ENCODE measurements at places on chromosomes 7 and 10.

DNA sequence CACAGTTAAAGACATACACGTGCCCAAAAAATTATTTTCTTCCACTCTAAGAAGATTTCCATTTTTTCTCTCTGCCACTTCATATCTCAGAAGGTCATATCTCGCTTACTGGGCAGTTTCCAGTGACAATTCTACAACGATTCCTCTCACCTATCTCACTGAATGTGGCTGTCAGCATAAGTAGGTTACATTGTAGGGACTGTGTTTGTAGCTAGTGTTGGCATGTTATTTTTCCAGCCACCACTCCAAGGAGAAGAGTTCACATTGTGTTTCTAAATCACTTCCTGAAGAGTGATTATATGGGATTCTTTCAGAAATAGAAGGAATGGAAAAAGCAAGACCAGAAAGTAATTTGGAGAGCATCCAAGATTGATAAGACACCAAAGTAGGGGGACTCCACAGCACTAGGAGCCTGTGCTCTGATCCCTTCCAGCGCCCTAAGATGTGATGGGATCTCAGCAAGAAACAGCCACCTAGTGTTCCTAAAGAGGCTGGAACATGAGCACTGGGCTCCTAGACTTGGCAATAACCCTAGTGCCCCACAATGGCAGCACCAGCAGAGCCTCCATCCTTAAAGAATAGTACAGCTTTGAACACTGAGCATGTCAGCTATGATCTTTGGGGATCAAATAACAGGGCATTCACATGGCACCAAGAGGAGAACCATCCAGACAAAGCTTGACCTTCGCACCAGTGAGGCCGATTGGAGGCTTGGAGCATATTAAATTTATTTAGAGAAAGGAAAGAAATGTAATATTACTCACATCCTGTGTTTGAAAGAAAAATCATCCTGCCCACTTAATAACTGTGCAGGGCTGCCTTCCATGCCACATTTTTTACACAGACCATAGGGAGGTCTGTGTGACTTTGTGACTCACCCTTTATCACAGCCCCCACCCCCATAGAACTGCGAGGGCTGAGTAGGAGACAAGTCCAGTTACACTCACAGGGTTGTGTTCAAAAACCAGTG, 51.8 kb downstream of the CAV1 start:
- H3K36me3 ChIP-seq = no peaks in the 10 kb centered on the region
- H3K27me3 ChIP-seq = peaks cover 1% of the 10 kb centered on the region
- no peak for DNase-seq
- peaks cover 9% of the 10 kb centered on the region for H3K4me1 ChIP-seq

DNA sequence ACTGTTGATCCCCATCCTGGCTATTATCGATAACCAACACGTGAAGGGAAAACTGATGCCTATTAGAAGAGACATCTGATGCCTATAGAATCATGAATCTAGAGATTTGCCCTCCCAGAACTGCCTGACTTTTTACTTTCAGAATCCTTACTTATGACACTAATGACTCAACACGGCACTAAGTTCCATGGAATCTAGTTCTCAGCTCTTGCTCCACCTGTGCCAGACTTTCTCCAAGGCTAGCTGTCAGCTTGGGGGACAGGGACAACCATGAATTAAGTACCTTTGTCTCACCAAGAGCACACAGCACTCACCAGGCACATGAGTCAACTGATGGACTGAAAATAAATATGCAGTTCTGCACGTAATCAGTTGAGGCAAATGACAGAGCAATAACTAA, 184.2 kb downstream of the FRMD4A start:
- peaks cover 23% of the 10 kb centered on the region for H3K27me3 ChIP-seq
- H3K4me3 ChIP-seq = no peak overlapping the region
- H3K36me3 ChIP-seq = no peaks in the 10 kb centered on the region
- no peak for DNase-seq

GRCh38 chr7:10908600-10908999, 65.1 kb upstream of the PHF14 start:
- peaks cover 2% of the 10 kb centered on the region for H3K27me3 ChIP-seq
- no peak overlapping the region for H3K27ac ChIP-seq
- no peak for DNase-seq
- peaks cover 2% of the 10 kb centered on the region for H3K4me1 ChIP-seq
- H3K4me3 ChIP-seq = no peak overlapping the region

DNA sequence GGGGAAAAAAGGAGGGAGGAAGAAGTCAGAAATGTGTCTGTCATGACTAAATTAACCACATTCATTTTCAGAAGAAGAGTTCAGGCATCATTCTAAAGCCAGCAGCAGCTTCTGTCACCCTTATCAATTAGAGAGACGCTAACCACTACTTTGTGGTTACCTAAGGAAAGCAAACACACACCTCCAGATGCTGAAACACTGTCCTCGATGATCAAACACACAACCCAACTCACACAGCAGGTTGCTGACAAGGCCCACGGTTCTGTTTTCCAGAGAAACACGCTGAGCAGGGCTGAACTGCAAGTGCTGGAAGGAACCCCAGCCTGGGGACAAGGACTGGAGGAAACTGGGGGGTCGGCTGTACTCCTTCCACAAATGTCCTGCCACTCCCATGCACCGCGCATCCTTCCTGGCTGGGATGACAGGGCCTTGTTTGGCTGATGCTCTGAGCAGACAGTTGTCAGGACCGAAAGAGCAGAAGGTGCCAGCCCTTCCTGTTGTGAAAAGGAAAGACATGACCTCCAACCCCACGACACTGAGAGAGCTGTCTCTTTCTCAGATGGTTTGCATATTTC, 36.6 kb downstream of the PRKCQ start:
- no peak overlapping the region for H3K27ac ChIP-seq
- no peaks in the 10 kb centered on the region for H3K36me3 ChIP-seq
- peak overlapping the region; percentile 37 for H3K4me3 ChIP-seq
- peaks cover 7% of the 10 kb centered on the region for H3K4me1 ChIP-seq
- DNase-seq = no peak
- peaks cover 10% of the 10 kb centered on the region for H3K27me3 ChIP-seq

DNA sequence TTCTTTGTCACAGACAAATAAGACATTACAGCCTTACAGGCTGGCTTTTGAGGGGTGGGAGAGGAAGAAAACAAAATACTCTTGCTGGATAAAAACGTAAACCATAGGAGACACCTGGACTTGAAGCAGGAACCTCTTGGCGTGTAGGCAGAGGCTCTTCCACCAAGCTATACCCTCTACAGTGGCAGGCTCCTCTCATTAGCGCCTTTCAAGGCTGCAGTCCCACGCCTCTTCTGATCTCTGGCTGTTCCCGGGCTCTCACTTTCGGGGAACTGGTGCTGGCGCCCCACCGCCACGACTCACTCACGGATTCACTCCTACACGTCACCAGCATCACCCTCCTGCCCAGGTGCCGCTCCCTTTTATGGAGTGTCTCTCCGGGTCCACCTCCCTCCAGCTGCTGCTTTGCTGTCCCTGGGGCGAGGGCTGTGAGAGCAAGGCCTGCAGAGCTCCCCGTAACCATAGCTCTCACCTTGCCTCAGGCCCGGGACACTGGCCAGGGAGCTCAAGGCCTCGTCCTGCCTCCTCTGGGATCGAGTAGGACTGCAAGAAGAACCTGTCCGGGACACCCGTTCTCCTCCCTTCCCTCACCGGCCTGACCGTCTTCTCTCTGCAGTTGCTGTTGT, 62.6 kb downstream of the ZNF777 start:
- no peak overlapping the region for H3K4me3 ChIP-seq
- no peaks in the 10 kb centered on the region for H3K4me1 ChIP-seq
- no peak overlapping the region for H3K27ac ChIP-seq
- peaks cover 5% of the 10 kb centered on the region for H3K36me3 ChIP-seq
- no peak for DNase-seq

DNA sequence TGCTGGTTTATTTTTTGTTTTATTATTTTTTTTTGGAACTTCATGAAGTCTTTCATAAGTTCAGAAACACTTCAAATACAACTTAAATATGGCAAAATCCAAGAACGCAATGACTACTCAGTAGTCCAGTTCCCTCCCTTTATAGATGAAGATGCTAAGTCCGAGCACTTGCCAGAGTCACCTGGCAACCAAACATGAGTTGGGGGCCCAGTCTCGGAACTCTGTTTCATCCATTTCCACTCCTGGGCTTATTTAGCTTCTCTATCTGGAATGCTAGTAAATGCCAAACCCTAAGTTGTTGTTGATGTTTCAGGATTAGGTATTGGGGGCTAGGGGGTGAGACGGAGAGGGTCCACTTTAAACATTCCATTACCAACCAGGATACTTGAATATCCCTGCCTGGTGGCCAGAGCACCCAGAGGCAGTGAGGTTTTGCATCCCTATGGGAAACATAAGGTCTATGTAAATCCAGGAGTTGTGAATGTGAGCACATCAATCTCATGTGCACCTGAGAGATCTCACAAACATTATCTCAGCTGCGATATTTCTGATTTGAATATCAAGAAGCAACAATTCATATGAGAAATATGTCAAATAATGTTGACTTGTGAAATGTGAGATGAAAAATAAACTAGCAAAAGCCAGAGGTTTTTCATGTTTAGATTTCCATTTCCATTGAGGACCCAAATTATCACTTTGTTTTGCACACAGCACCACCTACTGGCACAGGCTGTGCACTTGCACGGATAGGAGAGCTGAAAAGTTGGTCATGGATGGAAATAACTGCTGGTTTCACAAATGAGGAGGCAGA, 129.3 kb downstream of the PKD1L1 start:
- no peaks in the 10 kb centered on the region for H3K27me3 ChIP-seq
- no peak overlapping the region for H3K27ac ChIP-seq
- peaks cover 4% of the 10 kb centered on the region for H3K4me1 ChIP-seq
- no peak overlapping the region for H3K4me3 ChIP-seq

DNA sequence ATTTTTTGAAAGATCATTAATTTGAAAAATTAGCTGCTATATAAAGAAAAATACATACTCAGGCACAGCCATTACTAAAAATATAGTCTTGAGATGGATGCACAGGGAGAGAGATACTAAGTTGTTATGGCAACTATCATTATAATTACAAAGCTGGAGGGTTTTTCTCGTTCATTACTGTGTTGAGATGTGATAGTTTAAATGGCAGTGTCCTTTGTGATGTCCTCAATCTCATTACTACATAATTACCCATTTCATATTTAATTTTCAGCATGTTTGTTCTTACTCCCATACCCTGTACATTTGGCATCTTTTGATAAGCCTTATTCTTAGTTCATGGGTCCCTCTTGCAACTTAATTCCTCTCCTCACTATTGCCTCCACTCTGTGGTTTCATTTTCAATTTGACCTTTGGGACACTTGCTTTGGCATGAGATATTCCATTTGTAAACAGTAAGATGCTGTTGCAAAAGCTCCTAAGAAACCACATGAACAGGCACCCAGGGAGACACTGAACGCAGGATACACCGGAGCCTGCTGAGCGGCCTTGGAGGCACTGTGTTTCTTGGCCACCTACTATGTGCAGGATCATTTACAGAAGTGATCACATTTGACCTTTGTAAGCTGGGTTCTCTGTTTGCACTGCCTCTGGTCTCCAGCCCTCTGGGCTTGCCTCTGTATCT, 4.8 kb upstream of the CPXM2 start:
- no peaks in the 10 kb centered on the region for H3K36me3 ChIP-seq
- DNase-seq = no peak
- H3K27me3 ChIP-seq = peaks cover 11% of the 10 kb centered on the region
- H3K27ac ChIP-seq = no peak overlapping the region
- no peak overlapping the region for H3K4me3 ChIP-seq
- peaks cover 3% of the 10 kb centered on the region for H3K4me1 ChIP-seq

DNA sequence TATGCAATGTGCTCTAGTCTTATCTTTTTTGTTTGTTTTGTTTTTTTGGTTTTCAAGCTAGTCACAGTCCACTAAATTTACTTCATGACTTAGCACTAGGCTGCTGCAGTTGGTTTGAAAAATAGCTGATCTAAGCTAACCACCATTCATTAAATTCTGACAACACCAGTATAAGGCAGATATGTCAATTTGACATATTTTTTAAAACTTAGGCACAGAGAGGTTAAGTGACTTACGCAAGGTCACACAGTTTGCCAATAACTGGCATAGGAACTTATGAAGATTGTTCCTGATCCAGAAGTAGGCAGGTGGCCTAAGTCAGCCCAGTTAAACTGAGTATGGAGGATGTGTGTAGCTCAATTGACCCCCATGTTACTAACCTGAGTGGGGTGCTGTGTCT, 377.3 kb upstream of the NFE2L3 start:
- no peak overlapping the region for H3K4me3 ChIP-seq
- no peak for DNase-seq
- no peaks in the 10 kb centered on the region for H3K4me1 ChIP-seq
- no peak overlapping the region for H3K27ac ChIP-seq

- no peak for DNase-seq
- no peaks in the 10 kb centered on the region for H3K27me3 ChIP-seq
- H3K4me3 ChIP-seq = no peak overlapping the region
- no peak overlapping the region for H3K27ac ChIP-seq
- peaks cover 2% of the 10 kb centered on the region for H3K4me1 ChIP-seq
- H3K36me3 ChIP-seq = peaks cover 6% of the 10 kb centered on the region
These were observed 49.2 kb downstream of the KIF5B start for GRCh38 chr10:32007026-32007425.

- no peak overlapping the region for H3K27ac ChIP-seq
- no peaks in the 10 kb centered on the region for H3K36me3 ChIP-seq
- H3K27me3 ChIP-seq = peaks cover 30% of the 10 kb centered on the region
- H3K4me3 ChIP-seq = no peak overlapping the region
- peaks cover 3% of the 10 kb centered on the region for H3K4me1 ChIP-seq
These were observed 15.5 kb downstream of the TLX1 start for GRCh38 chr10:101146392-101147251.

GRCh38 chr10:77175631-77176222, 461.9 kb downstream of the KCNMA1 start:
- no peak overlapping the region for H3K4me3 ChIP-seq
- peaks cover 8% of the 10 kb centered on the region for H3K4me1 ChIP-seq
- no peak overlapping the region for H3K27ac ChIP-seq
- peaks cover 5% of the 10 kb centered on the region for H3K27me3 ChIP-seq
- H3K36me3 ChIP-seq = no peaks in the 10 kb centered on the region
- no peak for DNase-seq

DNA sequence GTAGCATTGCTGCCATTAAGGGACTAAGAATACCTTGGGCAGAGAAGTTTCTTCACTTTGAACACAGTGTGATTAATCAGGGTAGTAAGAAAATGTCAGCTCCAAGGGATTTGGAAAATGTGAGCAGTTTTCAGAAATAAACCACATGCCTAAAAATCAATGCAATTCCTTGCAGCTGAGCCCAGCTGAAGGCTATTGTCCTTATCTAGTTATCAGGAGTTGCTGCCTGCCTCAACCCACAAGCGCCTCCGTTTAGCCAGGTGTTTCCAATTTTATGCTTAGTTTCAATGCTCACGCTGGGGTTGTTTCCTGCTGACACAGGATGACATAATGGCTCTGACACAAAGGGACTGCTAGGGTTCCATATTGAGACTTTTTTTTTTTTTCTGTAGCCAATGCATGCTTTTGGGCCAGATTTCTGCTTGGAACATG, 132.3 kb upstream of the ANK3 start:
- DNase-seq = no peak
- no peaks in the 10 kb centered on the region for H3K27me3 ChIP-seq
- H3K36me3 ChIP-seq = peaks cover 9% of the 10 kb centered on the region
- no peak overlapping the region for H3K4me3 ChIP-seq

- no peak overlapping the region for H3K27ac ChIP-seq
- peaks cover 4% of the 10 kb centered on the region for H3K4me1 ChIP-seq
- no peak overlapping the region for H3K4me3 ChIP-seq
- peaks cover 6% of the 10 kb centered on the region for H3K36me3 ChIP-seq
- DNase-seq = no peak
- H3K27me3 ChIP-seq = peaks cover 9% of the 10 kb centered on the region
These were observed 84.7 kb upstream of the KDM7A start for GRCh38 chr7:140261522-140261921.

- H3K4me1 ChIP-seq = peaks cover 2% of the 10 kb centered on the region
- DNase-seq = no peak
- H3K36me3 ChIP-seq = no peaks in the 10 kb centered on the region
These were observed 441.3 kb downstream of the GRID1 start for GRCh38 chr10:85925201-85925750.

GRCh38 chr7:82404094-82404493, 39.5 kb downstream of the CACNA2D1 start:
- no peak for DNase-seq
- H3K27ac ChIP-seq = no peak overlapping the region
- no peaks in the 10 kb centered on the region for H3K4me1 ChIP-seq
